ENCODE measurements at places on chromosomes 2 and 18.

DNA sequence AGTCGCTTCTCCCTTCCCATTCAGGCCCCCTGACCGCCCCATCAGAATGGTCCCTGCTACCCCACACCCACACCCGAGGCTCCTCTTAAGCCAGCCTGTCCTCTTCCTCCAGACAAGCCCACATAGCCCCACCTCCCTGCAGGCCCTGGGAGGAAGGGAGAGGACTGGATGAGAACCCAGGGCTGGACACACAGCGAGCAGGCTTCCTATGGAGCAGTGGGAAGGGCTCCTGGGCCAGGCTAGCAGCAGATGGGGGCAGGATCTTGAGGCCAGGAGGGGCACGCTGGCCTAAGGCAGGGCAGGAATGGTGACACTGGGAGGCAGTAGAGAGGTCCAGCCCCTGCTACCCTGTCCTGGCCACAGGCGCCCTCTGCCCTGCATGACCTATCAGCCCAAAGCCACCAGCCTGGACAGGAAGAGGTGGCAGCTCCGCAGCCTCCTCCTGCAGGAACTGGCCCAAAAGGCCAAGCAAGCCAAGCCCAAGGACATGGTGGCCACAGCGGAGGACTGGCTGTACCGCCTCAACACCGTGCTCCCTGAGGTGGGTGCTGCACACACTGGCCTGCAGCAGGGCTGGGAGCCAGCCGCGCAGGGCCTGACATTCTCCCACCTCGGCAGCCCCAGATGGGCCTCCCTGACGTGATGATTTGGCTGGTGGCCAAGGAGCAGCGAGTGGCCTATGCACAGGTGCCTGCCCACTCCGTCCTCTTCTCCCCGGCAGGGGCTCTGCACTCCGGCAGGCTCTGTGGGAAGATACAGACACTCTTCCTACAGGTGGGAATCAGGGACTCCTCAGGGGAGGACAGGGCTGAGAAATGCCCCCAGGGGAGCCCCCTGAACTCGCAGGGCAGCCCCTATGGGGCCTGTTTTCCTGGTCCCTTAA is 43.3 kb downstream of the FER1L5 start:
- no peak for DNase-seq

GRCh38 chr2:183026424-183026823 is 11.8 kb downstream of the NCKAP1 start:
- DNase-seq, result no peak

DNA sequence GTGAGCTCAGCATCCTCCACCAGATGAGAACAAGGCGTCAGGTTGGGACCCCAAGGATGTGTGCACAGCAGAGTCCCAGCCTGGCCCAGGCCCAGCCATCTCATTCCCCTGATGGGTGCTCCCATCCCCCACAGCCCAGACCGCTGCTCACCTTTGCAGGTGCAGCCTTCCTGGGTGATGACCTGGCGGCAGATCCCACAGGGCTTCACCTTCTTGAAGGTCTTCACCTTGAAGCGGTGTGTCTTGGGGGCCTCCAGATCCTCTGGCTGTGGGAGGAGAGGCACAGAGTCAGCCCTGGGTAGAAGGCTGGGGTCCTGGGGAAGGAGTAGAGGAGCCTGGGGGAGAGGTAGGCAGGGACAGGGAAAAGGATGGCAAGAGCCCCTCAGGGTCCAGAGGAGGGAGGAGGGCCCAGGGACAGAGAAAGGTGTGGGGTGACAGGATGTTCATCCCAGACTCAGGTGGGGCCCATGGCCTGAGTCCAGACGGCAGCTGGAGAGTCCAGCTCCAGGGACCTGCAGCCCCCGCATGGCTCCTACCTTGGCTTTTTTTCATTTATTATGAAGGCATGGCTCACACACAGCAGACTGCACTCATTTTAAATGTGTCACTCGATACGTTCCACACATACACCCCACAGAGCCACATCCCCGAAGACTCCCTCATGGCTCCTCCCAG is 11.9 kb downstream of the TNS1 start:
- no peak for DNase-seq

DNA sequence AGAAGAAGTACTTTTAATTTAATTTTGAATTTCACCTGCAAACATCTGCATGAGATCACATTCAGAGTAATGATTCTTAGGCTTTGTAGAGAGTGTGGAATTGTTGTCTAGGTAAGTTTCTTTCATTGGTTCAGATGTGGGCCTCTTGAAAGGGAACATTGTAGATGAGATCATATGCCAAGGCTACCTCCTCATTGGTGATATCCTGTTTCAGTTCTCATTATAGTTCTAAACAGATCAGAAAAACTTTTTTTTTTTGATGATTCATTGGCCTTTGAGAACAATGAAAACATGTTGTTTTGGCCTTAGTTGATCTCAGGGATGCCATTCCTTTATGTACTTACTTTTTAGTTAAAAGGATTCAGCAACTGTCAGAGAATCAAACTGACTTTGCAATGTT is 44.5 kb downstream of the EML6 start:
- no peak for DNase-seq

DNA sequence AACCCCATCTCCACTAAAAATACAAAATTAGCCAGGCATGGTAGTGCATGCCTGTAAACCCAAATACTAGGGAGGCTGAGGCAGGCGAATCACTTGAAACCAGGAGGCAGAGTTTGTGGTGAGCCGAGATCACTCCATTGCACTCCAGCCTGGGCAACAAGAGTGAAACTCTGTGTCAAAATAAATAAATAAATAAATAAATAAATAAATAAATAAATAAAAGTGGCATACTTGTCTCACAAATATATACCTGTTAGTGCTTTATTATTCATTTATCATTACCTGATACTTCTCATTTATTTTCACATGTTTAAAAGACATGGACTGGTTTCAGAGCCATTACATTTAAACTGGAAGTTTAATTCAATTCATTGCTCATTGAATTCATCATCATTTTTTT is 491.4 kb upstream of the CDH7 start:
- DNase-seq, result no peak

GRCh38 chr2:7930800-7931635 is 750.8 kb upstream of the ID2 start:
- no peak for DNase-seq

GRCh38 chr2:190569994-190570755 is 35.7 kb upstream of the NEMP2 start:
- DNase-seq, result peak; percentile 16

- no peak for DNase-seq
These were observed 17.4 kb downstream of the TPGS2 start for GRCh38 chr18:36811430-36811829.

DNA sequence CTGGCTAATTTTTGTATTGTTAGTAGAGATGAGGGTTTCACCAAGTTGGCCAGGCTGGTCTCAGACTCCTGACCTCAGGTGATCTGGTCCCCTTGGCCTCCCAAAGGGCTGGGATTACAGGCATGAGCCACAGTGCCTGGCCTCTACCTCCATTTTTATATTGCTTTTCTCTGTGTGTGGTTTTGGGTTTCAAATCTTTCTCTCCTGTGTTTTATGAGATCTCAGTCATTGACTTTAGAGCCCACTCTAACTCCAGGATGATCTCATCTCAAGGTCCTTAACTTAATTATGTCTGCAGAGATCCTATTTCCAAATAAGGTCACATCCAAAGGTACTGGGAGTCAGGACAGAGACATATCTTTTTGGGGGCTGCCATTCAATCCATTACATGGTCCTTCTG is 24.7 kb downstream of the ARL4C start:
- DNase-seq, result no peak

DNA sequence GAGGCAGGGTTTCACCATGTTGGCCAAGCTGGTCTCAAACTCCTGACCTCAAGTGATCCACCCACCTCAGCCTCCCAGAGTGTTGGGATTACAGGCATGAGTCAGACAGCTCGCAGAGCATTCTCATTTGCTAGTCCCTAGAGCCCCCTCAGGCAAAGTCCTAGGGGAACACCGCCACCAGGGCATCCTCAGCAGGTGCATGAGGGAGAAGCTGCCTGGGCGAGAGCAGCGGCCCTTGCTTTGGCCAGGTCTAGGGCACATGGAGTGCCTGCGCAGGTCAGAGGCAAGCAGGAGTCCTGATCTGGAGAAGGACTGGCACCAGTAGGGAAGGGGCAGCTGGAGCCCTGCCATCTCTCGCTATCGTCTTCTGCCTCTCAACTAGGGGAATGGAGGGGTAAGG is 32.4 kb downstream of the NGEF start:
- no peak for DNase-seq
